ENCODE measurements at places on chromosomes 16 and 17. TPM values are rescaled to one million over a fixed set of nuclear protein-coding genes. Genes with fewer than 3 reads are reported as not detected.

The KRT31 gene
- total RNA-seq, result not detected

GRCh38 chr17:7014995-7015958 is 2.9 kb downstream of the RNASEK start:
- DNase-seq, result peak; percentile 54

DNA sequence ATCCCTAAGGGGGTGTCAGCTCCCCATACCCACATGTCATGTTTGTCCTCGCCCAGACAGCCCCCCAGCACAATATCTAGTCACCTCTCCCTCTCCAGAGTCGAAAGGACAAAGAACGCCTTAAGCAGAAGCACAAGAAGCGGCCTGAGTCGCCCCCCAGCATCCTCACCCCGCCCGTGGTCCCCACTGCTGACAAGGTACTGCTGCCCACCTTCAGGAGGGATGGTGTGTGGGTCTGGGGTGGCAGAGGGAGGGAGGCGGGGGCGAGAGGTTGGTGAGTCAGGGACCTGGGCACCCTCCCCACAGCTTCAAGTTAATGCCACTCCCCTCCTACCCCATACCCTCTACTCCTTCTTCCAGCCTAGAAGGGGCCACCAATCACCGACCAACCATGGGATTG is 7.5 kb downstream of the MLLT6 start:
- DNase-seq, result no peak

GRCh38 chr17:37100231-37100630 is 151.5 kb downstream of the AATF start:
- no peak for DNase-seq

- DNase-seq, result peak; percentile 63
These were observed 25.5 kb upstream of the BCO1 start for GRCh38 chr16:81212830-81213465.

Data from endodermal cell (in vitro differentiated cells).